COR-L47 (cell line): ENCODE measurements at places on chromosomes 3 and 15.

GRCh38 chr3:193868590-193868989 is 267.4 kb upstream of the HES1 start:
- DNase-seq: no peak

DNA sequence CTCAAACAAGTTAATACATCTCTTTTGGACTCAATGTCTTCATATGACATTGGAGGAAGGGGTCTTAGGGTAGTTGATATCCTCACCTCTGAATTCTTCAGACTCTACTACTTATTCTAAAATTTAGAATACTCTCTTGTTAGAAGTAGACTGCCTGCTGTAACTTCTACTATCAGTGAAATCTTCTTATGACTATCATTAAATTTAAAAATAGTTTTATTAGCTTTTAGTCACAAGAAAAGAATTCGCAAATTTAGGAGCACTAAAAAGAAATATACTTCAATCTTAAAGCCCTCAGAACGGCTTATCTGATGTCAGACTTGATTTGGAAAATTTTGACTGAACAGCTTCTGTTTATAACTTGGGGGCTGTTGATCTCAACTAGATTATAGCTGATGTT is 67.1 kb upstream of the TTC14 start:
- no peak for DNase-seq

DNA sequence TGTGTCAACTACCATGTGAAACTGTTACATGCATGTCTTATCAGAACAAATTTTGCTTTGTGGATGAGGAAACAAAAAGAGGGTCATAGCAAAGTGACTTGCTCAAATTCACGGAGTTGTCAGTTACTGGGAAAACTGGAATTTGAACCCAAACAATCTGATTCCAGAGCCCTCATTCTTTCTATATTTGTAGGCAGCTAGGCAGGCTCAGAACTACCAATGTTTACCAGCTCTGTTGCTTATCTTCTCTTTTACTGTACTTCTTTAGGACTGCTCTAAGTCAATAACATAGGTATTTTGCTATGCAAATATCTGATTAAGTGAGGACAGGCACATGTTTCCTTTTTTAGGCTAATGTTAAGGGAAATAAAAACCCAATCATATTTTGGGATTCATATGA is 450.5 kb downstream of the ZPLD1 start:
- no peak for DNase-seq

DNA sequence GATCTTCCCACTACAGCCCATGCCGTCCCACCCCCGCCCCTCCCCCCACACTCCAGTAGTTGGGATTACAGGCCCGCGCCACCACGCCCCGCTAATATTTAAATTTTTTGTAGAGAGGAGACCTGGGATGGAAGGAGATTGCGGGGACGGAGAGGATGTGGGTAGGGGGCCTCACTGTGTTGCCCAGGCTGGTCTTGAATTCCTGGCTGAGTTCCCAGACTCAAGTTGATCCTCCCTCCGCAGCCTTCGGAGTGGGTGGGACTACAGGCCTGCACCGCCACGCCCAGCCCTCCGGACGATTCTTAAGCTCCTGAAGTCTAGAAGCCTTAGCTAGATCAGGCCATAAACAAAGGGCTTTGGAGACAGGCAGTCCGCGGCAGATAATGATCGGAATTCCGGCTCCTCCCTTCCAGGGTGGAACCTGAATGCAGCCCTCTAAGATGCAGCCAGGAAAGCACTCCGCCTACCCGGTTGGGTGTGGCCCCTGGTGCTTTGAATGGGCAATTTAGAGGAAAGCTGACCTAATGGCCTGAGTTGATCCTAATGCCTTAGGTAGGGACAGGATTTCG is at the start of gene DPPA2:
TSS of gene DPPA2 (minus strand) at position 356 of the 569 bp plus-strand sequence. CDS start 1,975 bp downstream, outside the sequence.
- DNase-seq: no peak
